ENCODE measurements at places on chromosomes 11 and 22. TPM values are rescaled to one million over a fixed set of nuclear protein-coding genes. Genes with fewer than 3 reads are reported as not detected.

DNA sequence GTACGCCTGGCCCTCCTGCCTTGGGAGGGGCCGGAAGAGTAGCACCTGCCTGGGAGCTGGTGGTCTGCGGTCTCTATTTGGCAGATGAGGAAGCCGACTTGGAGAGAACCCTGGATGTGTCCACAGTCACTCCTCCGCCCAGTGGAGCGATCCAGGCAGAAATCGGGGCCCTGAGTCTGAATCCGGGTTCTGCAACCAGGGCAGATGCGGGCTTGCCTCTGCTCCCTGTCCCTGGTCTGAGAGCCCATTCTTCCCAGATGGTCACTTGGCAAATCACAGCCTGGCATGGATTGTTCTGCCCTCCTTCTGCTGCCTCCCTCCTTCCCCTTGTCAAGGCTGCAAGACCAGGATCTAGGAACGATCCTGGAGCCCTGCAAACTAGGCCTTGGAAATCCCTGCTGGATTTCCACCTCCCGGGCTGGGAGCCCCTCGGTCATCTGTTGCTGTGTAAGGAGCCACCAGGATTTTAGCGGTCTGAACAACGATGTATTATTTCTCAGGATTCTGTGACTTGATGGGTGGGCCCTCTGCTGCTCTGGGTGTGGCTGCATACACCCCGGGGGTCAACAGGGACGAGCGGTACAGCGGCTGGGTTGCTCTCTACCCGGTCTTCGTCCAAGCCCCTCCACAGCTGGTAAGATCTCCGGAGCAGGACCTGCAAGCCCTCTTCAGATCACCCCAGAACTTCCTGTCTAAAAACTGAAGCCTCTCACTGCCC lies 2.0 kb upstream of the ASCL2 start:
- DNase-seq, result no peak

The FOLH1 gene
- polyA plus RNA-seq, result not detected

DNA sequence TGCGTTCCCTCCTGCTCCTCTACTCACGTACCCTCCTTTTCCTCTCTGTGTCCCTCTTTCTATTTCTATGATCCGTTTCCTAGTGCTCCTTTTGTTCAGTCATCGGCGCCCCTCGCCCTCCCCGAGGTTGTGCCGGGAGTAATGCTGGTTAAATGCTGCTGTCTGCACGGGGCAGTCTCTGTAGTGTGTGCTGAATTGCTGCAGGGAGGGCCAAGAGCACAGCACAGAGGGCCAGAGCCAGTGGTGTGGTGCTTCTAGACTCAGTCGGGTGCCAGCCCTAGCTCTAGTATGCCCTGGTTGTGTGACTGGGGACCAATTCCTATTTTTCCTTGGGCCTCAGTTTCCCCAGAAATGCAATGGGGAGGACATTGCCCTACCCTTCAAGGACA lies 98.3 kb downstream of the PKNOX2 start:
- DNase-seq, result no peak

The MYRF gene
- 0.33 TPM for polyA plus RNA-seq

The GRM5 gene
- polyA plus RNA-seq, result not detected

Measured in BJ (cell line).